ENCODE measurements at places on chromosomes 16 and 17.

GRCh38 chr17:18258356-18259038, at the start of gene FLII:
Gene FLII, minus strand, starts transcription at chr17:18258738. Its CDS starts 48 bp downstream, at chr17:18258690.
- no peak for DNase-seq

DNA sequence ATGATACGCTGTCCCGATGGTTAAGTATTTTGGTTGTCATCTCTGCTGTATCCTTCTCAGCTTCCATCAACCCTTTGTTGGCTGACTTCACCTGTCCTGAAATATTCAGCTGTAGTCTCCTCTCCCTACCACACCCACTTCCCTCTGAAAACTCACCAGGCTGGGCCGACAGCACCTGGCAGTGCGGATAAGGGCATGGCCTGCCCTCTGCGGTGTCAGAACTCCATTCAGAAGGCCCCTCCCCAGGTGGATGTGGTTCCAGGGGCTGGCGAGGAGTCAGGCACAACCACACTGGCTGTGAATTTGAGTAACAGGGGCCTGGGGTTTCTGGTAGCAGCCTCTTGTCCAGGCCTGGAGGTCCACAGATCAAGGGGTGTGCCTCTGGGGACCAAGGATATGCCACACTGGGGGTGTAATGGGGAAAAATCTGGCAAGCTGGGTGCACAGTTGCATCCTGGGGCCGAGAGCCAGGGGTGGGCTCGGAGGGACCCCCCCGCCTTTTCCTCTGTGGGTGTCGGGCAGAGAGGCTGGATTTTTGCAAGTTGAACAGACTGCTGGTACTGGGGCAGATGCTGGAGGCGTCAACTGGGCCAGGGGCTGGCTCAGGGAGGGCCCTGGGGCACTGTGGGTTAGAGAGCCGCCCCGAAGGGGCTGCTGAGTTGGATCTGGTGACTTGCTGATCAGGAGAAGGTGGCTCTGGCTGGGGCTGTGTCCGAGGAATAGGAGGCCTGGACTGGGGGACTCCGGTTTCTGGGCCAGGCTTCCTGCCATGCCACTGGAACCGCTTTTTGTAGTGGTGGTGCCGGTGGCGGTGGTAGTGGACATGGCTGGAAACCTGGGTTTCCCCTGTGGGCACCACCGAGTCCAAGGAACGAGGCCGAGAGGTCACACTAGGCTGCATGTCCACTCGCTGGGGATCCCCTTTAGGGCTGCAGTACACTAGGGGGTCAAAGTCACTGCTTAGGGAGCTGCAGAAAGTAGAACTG, 5.6 kb upstream of the SUPT4H1 start:
- DNase-seq = no peak

- no peak for DNase-seq
Measured at GRCh38 chr16:15031586-15031985, 24.3 kb downstream of the NTAN1 start.

GRCh38 chr16:727291-727977, 528 bp downstream of the HAGHL start:
- DNase-seq = no peak

DNA sequence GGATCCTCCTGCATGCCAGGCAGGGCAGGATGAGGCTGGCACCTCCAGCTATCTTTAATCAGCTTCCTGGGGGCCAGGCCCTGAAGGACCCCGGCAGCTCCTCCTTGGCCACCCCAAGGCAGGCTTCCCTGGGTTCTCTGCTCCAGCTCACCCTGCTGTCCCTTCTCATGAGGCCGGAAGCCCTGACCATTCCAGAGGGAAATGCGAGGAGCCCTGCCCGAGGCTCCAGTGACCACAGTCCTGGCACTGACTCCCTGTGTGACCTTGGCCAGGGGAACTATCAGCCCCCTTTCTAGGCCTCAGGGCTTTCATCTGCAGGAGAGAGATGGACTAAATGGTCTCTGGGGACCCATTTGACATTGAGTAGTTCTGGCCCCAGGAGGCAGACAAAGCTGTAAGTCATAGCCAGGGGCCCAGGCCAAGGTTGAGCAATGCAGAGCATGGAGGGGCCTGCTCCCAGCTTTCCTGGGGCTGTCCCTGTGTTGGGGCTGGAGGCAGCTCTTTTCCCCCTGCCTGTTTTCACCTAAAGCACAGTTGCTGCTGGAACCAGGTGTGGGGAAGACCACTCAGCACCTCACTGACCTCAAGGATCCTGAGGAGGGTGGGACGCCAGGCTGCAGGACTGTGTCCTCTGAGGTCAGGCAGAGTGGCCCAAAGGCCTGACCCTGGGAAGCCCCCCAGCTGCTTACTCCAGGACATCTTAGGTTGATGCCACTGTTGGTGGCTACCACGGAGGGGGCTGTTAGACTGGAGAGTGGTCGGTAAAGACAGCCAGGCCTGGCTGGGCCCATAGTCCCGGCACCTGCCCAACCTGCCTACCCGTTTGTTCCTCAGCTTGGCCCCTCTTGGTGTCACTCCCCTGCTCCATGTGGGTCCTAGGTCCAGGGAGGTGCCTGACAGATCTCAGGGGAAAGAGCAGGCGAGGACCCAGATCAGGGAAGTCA, 8.1 kb downstream of the KCNH6 start:
- DNase-seq = no peak

DNA sequence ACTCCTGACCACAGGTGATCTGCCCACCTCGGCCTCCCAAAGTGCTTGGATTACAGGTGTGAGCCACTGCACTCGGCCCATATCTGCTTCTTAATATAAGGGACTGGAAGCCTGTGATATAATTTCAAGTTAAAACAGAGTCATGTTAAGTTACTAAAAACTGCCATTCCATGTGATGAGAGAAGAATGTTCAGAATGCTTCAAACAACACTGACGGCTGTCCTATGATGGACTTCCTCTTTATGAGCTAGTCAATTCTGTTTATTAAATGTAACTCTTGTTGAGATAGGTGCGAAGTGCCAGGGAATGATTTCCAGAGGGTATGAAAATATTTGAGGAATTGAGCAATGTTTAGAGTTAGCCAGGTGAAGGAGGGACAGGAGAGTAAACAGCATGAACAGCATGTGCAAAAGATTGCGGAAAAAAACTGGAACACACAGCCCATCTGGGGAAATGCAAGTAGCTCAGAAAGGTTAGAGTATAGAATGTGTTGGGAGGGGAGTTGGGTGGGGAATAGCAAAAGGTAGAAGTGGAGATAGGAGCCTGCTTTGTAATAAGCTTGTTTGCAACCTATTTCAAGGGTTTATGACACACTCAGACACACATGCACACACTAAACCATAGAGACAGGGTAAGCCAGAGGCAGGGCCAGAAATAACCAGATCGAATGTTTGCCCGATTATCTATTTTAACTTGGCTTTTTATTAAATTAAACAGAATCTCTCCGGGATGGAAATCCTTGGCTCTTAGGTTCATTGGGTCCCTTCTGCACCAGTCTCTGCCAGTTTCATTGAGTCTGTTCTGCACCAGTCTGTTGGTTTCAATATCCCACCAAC, 135.6 kb upstream of the COX10 start:
- no peak for DNase-seq

- DNase-seq = no peak
Measured at GRCh38 chr16:25151996-25152395, 40.5 kb downstream of the LCMT1 start.

DNA sequence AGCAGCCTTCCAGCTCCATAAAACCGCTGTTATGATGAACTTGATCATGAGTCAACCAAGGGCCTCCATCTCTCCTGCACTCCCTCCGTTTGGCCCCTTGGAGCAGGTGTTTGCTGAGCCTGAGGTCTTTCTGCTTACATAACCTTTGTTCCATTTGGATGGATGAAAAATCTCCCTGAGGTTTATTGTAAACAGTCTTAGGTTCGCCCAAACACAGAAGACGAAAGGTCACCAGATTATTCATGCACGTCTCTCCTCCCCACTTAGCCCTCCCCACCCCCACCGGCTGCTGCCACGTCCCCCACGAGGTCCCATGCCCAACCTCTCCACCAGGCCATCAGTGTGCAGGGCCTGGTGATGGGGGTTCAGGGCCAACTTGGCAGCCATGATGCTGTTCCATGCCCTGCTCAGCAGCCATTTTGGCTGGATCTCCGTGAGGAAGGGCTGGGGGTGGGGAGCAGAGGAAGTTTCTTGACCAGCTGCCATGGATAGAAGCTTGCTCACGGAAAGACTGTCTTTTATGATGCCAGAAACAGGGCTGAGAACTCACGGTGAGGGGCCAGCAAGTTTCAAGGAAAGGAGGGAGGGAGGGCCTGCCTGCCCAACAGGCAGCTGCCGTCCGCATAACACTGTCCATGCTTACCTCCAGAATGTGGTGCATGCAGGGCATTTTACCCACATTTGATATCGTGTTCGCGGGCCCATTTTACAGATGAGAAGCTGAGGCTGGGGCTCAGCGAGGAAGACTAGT, 47.8 kb upstream of the FOXF1 start:
- DNase-seq = no peak

- no peak for DNase-seq
Measured at GRCh38 chr16:85917959-85918358, 19.0 kb downstream of the IRF8 start.

DNA sequence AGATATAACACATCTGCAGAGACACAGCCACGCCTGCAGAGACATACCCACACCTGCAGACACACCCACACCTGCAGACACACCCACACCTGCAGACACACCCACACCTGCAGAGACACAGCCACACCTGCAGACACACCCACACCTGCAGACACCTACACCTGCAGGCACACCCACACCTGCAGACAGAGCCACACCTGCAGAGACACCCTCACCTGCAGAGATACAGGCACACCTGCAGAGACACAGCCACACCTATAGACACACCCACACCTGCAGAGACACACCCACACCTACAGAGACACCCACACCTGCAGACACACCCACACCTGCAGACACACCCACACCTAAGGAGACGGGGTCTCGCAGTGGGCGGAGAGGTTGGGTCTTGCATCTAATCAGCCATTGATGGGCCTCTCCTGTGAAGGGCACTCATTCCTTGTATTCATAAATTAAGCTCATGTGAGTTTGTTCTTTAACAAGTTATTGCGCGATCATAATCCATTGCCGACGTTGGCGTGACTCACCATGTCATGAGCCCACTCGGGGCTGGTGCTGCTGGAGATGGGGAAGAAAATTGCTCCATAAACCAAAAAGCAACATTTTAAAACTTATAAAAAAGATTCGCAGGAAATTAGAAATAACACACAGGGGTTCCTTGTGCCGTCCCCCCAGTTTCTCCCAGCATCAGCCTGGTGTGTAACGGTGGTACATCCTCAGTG, 28.9 kb upstream of the CDH15 start:
- no peak for DNase-seq

GRCh38 chr17:29664743-29665480, 42.2 kb upstream of the CORO6 start:
- no peak for DNase-seq

- DNase-seq = no peak
Measured at GRCh38 chr17:77604973-77605313, 353.6 kb upstream of the TNRC6C start.

- no peak for DNase-seq
Measured at GRCh38 chr17:78559749-78560368, 17.3 kb downstream of the DNAH17 start.

- peak; percentile 15 for DNase-seq
Measured at GRCh38 chr17:64063766-64064224, 43.4 kb upstream of the ICAM2 start.

DNA sequence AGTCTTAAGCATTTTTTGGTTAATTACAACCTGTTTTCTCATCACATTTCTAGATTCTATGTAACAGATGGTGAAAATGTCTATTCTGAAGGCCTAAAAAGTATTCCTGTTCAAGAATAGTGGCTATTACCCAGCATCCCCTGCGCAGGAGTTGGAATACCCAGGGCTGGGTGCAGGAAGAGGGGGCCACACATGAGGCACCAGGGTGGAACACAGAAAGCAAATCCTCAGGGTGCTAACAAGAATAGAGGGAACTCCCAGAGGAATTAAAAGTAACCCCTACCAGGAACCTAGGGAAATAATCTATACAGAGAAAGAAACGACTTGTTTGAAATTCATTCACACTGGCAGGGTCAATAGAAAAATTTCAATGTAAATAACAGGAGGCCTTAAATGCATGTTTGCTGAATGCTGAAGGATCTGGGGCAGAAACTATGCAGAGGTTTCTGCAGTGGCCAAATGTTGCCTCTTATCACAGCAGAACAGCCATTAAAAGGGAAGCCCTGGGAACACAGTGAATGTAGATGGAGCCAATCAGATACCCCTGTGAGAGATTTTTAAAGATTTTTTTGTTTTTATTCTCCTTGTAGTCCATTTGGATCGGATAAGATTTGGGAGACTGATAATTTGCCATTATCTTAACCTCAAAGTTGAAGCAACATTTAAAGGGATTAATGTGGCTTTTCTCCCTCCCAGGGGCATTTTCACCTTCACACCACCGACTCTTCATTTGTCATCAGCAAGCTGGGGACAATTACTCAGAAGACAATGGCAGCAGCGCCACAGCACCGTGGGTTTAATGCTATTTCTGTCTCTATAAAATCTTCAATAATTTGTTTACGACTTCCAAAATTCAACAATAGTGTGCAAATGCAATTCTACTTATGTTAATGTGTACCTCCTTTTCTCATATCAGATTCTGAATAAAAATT, 196.0 kb upstream of the PSMD7 start:
- DNase-seq = no peak

DNA sequence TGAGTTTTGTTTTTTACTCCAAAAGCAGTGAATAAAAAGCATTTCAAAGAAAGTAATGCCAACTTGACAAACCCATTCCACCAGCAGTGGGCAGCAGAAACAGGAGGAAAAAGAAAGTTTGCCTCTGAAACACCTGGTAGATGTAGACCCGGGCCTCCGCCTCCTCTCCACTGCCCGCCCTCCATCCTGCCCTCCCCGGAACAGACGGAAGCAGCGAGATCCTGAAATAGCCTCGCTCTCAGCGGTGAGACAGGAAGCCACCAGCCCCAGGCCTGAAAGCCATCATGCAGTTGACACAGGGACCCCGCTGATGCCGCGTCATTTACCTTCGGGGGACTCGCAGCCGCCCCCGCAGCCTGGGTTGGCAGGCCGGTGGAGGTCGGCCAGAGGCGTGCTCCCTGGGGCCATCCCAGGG, 67.8 kb downstream of the C16orf78 start:
- DNase-seq = peak; percentile 15

DNA sequence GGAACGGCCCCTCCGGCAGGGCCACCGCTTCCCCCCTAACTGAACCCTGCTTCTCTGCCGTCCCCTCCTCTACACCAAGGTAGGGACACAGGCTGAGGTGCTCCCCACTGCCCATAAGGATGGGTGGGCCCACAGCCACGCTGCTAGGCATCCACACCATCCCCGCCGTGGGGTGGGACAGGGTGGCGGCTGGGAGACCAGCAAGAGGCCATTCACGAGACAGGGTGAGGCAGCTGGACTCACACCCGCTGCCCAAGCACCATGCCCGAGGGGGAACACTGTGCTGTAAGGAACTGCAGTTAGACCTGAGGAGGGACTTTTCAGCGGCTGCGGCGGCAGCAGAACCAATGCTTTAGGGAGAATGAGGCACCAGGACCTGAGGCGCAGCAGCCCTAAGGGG, 47.5 kb upstream of the RRN3 start:
- DNase-seq = no peak

DNA sequence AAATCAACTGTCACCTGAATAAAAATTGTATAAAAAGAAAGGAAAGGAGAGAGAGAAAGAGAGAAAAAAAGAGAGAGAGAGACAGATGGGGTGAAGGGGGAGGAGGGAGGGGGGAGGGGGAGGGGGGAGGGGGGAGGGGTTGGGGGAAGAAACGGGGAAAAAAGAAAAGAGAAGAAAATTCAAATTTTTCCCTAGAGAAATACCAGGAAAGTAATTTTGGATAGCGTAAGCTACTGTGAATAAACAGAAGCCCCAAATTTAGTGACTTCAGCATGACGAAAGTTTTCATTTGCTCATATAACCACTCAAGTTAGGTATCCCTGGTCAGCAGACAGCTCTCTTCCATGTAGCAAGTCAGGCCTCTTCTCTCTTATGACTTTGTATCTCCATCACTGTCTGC, 289.4 kb upstream of the MYOCD start:
- DNase-seq = no peak

All from COR-L47 (cell line).